Stimulated activated CD4-positive, alpha-beta T cell treated with anti-CD3 and anti-CD28 coated beads, TNF-alpha, amount 100 ng/mL, for 1 hour (primary cell): ENCODE measurements at places on chromosomes 13 and 19.

- DNase-seq, result no peak
These were observed 11.5 kb downstream of the GPR183 start for GRCh38 chr13:99295488-99296252.

DNA sequence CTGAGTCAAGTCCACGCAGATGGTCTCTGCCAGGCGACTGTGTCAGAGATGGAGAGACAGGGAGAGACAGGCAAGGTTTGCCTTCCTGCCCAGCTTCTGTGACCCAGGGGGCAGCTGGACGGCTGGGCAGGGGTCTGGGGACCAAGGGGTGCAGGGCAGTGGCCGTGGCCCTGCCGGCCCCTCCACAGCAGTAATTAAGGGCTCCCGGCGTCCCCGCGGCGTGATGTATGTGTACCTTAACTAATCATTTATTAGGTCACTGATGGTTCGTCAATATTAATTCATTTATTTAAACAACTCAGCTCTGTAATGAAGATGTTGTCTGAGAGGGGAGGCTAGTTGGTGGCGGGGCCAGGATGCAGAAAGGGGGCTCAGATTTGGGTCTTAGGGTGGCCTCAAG is 28.6 kb upstream of the TCF3 start:
- DNase-seq, result no peak

GRCh38 chr19:46678110-46678732 is 17.2 kb upstream of the DACT3 start:
- no peak for DNase-seq

- DNase-seq, result no peak
These were observed 22.1 kb upstream of the SACS start for GRCh38 chr13:23455401-23456185.

DNA sequence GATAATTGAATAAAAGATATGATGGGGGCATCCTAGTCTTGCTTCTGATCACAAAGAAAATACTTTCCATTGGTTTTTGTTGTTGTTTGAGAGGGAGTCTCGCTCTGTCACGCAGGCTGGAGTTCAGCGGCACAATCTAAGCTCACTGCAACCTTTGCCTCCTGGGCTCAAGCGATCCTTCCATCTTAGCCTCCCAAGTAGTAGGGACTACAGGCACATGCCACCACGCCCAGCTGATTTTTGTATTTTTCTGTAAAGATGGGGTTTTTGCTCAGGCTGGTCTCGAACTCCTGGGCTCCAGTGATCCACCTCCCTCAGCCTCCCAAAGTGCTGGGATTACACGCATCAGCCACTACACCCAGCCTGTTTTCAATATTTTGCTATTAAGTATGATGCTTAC is 17.1 kb upstream of the PSMC4 start:
- DNase-seq, result no peak

GRCh38 chr13:107964395-107964794 is 250.9 kb downstream of the LIG4 start:
- DNase-seq, result no peak

DNA sequence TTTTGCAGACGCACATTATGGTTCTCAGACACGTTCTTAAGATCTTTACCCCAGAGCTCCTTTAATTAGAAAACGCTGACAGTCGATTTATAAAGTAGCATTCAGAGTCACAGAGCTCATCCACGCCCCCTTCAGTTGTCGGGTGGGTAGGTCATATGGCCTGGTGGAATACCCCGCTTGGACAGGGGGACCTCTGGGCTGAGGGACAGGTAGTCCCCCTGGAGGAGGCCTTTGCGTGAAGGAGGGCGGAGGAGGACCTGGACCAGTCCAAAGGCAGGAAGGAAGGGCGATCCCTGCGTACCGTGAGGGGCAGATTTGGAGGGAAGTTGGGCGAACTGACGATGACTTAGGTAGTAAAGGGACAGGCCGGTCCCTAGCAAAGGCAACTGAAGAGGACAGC is 20.5 kb downstream of the VASP start:
- DNase-seq, result no peak

GRCh38 chr13:52925775-52926285 is 77.4 kb upstream of the PCDH8 start:
- DNase-seq, result no peak

GRCh38 chr19:56933014-56933705 is 92.6 kb upstream of the PEG3 start:
- no peak for DNase-seq

GRCh38 chr19:35907377-35907745 is 734 bp downstream of the TYROBP start:
- DNase-seq, result no peak

DNA sequence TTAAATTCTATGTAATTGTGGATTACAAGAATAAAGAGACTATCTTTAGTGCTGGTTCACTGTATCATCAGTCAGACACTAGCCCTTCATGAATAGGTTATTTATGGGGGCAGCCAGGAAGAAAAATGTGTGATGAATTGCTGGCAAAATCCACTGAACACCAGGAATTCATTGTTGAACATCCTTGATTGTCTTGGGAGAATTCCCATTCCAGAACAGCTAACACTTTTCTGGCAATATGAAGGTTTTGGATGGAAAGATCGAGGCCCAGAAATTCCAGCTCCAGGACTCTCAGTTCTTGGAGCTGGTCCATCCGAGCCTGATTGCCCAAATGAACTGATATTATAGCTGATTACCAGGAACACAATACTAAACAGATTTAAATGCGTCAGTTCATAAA is 11.5 kb upstream of the SPART start:
- DNase-seq, result no peak

DNA sequence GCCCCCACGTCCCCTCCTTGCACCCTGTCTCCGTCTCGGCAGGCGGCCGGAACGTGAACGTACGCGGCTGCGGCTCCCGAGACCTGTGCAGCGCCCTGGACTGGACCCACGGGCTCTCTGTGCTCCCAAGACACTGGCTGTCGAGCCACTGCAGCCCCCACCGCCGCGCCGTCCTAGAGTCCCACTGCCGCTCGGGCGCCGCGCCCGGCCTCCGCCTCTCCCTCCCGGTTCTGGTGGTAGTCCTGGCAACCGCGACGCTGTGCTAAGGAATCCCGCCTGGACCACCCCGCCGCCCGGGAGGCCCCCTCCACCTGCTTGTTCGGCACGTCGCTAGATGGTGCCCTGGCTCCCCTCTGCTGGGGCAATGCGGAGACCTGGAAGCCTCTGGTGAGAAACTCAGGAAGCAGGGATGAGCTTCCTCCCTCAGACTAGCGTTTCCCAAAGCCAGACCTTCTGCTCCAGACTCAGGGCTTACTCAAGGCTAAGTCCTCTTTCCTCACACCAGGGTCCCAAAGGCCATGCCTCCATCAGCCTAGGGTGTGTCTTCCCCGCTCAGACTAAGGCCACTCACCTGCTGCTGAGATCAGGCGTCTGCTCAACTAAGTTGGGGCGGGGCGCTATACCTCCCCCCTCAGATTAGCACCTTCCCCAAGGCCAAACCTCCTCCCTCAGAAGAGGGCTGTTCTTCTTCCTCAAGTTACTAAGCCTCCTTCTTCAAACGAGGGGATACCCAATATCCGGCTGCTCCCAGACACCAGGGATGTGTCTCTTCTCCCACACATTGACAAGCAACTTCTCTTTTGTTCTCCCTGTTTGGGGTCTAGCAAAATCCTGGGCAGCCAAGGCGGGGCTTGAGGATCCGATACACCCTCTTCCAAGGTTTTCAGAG is 16.1 kb upstream of the IRGC start:
- no peak for DNase-seq

- no peak for DNase-seq
These were observed 379.0 kb downstream of the EFNB2 start for GRCh38 chr13:106156468-106156867.

DNA sequence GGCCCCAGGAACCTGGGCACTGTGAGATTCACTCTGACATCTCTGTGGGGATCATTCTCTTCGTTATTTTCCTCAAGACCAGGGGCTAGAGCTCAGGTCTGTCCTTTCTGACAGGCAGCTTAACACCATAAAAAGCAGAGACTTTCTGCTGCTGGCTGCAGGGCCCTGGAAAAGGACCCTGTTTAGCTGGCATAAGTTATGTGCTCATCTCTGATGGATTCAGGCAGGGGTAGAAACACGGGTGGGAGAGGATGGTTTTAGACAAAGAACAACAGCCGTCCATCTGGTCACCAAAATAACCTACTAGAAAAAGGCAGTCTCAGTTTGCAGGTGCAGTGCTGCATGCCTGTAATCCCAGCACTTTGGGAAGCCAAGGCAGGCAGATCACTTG is 2.3 kb upstream of the GPI start:
- no peak for DNase-seq

GRCh38 chr13:44273991-44274770 is 99.4 kb upstream of the SERP2 start:
- DNase-seq, result no peak

GRCh38 chr13:22064854-22065620 is 394.2 kb downstream of the FGF9 start:
- DNase-seq, result no peak

DNA sequence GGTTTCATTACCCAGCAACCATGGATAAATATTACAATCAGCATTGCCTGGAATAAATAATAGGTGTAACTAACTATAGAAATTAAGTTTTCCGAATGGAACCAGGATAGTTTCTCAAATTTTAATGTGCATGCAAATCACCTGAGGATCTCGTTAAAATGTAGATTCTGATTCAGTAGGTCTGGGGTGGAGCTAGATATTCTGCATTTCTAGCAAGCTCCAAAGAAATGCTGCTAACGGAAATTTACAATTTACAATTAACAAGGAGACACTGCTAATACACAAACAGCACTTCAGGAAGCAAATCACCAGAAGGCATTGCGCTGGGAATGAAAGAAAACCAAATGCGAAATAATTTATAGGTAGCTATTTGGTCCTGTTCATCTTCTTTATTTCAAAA is 597.5 kb upstream of the KLF12 start:
- DNase-seq, result no peak

GRCh38 chr13:44439452-44440024 is 65.9 kb downstream of the SERP2 start:
- no peak for DNase-seq

DNA sequence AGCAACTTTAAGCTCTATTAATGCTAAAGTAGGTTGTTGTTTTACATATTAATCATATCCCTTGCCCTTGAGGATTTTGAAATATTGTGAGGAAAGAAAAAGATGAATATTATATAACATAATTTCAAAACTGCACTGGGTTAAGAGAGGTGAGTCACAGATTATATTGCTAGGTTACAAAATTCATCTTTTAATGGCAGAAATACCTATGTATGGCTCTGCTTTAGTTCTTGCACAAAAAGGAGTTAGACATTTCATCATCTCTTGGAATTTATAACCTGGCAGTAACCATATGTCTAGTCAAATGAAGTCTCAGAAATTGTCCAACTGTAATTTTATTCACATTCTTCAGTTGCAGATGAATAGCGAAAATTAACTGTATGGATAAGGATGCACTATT is 2041.1 kb downstream of the OLFM4 start:
- DNase-seq, result no peak

- no peak for DNase-seq
These were observed 114.8 kb downstream of the COL4A2 start for GRCh38 chr13:110421696-110422385.

DNA sequence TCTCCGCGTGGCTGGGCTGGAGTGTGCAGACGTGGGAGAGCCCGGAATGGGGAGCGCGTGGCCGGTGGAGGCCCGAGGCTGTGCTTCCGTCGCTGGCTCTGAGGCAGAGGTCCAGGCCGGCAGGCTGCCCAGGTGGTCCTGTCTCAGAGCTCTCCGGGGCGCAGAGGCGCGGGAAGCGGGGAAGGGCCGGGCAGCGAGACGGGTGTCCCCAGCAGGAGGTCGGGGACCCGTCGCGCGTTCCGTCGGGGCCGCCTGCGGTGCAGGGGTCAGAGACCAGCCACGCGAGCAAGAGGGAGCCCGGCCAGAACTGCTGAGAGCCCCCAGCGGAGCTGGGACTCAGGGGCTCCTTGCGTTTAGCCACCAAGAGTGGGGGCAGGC is 1.3 kb upstream of the C1QTNF9 start:
- DNase-seq, result no peak

DNA sequence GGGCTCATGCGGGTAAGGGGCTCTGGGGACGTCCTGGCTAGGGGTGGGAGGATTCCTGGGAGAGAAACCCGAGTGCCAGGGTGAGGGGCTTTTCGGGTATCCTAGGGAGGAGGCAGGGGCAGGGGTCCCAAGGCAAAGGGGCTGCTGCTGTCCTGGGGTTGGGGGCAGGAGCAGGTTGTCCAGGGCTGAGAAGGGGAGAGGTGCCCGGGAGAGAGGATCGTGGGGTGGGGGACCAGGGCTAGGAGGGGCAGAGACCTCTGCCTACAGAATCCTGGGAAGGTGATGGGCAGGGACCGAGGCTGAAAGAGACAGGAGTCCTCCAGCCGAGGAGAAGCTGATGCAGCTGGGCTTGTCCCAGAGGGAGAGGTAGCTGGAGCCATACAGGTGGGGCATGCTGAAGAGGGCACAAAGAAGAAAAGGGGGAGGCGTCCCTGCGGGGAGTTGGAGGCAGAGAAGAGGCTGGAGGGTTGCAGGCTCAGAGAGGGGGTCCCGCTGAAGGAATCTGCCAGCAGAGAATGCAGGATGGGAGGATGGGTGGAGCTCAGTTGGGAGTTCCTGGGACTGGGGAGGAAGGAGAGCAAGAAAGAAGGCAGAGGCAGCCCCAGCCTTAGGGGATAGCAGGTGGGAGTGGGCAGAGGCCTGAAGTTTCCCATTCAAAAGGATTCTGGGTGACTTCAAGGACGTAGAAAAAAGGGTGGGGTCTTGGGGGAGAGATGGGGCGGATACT is 574 bp downstream of the CYP2S1 start:
- DNase-seq, result no peak

GRCh38 chr13:99760456-99760855 is 211.1 kb downstream of the ZIC5 start:
- no peak for DNase-seq

GRCh38 chr19:4878491-4878968 is 11.1 kb upstream of the PLIN3 start:
- no peak for DNase-seq

DNA sequence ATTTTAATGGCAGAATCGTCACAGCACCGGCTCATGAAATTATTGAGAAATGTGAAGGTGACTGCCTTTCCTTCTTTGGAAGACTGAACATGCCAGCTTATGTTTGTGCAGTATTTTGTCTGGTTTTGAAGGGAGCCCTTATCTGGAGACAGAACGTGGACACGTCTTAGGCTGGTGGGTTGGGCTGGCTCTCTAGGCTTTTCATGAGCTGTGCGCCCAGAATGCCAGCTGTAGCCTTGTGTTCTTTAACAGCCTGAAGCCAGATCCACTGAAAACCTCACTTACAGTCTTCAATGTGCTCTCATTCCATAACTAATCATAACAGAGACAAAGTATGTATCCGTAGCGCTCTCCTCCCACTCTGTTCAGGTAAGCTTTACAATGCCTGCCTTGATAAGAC is 184.4 kb upstream of the HTR2A start:
- DNase-seq, result no peak

- no peak for DNase-seq
These were observed 10.5 kb upstream of the ERVV-2 start for GRCh38 chr19:53034054-53034453.

GRCh38 chr19:4400135-4400936 is at the start of gene SH3GL1:
Gene SH3GL1 (minus strand): TSS chr19:4400547. CDS start chr19:4400368, 179 bp downstream.
- peak; percentile 94 for DNase-seq

GRCh38 chr19:33435706-33436359 is 62.3 kb downstream of the CEBPG start:
- no peak for DNase-seq
